Muscle of arm (tissue), 14 donors: ENCODE measurements at places on chromosomes 2 and 18. TPM values are rescaled to one million over a fixed set of nuclear protein-coding genes. Genes with fewer than 3 reads are reported as not detected.

DNA sequence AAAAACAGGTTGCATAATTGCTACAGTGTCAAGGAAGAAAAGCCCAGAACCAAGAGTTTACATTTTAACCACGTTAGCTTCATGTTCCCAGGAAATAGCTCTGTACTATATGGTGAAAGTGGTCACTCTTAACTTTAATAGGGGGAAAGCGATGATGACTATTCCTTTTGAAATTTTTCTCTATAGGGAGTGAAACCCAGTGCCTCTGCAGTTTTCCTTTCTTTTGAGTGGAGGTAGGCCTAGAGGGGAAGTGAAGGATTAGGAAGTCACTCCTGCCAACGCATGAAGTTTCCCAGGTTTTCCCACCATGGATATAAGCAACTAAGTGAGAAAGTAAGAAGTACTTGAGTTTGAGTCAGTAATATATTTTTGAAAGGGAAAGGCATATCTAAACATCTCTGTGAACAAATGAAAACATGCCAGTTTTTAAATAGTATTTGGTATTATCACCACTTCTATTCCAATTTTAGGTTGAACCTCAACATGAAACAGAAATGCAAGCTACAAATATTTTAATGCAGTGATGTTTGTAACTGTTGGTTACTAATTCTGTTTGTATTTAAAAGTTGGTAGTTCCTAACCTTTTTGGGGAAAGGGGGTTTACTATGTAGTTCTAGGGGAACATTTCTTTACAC, 91.9 kb downstream of the VRK2 start:
- DNase-seq, result no peak

ABCG5 gene
- polyA plus RNA-seq, result 0.09 TPM

NMUR1 gene
- polyA plus RNA-seq, result 0.19 TPM

GBX2 gene
- polyA plus RNA-seq, result not detected

- DNase-seq, result no peak
Observed at GRCh38 chr18:69730664-69731063, 217.0 kb downstream of the CD226 start.

DNA sequence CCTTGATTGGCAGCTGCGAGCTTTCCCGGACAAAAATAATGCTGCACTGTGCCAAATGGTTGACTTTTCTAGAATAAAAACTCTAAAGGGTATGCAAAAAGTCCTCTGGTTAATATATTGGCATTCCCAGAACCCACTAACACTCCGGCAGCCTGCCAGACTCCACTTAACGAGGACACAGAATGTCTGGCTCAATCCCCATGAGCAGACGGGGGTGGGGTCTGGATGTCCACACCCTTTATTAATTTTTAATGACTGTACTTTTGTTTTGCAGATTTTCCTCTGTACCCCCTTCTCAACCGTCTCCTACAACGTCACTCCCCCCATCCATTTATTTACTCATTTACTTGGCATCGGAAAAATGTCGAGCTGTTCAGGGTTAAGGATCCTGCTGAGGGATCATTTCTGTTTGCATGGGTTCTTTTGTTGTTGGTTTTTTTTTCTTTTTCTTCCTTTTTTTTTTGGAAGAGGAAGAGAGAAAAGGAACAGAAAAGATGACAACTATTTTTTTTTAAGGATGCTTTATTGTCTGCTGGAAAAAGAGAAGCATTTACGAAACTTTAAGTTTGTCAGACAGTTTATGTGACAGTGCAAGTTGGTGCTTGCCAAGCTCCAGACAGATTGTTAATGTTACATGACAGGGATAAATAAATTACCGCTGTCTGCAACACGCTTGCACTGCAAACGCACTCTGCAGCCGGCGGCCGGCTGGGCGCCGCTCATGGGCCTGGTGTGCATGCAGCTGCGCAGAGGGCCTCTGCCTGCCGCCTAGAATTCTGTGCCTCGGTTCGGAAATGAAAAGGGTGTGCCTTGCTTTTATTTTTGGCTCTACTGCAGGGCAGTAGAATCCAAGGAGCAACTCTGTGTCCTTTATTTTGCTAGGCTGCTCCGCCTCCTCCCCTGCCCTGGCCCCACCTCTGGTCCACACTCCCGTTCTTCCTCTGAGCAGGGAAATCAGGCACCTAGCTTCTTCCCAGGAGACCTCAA, 3.6 kb downstream of the LDLRAD4 start:
- DNase-seq, result peak; percentile 71
